ENCODE measurements at places on chromosomes 12 and 14. TPM values are rescaled to one million over a fixed set of nuclear protein-coding genes. Genes with fewer than 3 reads are reported as not detected.

FGF6 gene
- total RNA-seq: not detected

CLEC4C gene
- total RNA-seq: not detected

- H3K27me3 ChIP-seq: no peaks in the 10 kb centered on the region
- no peak for DNase-seq
- H3K4me1 ChIP-seq: no peaks in the 10 kb centered on the region
- H3K36me3 ChIP-seq: no peaks in the 10 kb centered on the region
- no peak overlapping the region for H3K4me3 ChIP-seq
- no peak overlapping the region for H3K27ac ChIP-seq
These were observed 113.3 kb downstream of the TTC8 start for GRCh38 chr14:88937706-88938105.

KRT71 gene
- total RNA-seq: not detected

SDR9C7 gene
- total RNA-seq: not detected

DNA sequence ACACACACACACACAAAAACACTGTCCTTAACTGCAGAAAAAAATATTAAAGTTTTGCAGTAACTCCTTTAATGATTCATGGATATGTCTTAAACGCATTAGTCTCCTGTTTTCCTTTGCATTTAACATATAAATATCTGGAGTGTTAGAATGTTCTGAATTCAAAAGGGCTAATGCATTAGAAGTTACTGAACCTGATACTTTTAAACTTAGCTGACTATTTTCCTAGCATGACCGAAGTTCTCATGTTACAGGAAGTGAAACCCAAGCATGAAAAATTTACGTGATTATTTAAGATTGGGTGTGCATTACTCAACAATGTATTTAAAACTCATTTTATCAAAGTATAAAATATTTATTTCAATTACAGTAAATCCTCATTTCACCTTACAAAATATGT, 791.2 kb downstream of the FLRT2 start:
- no peak overlapping the region for H3K27ac ChIP-seq
- H3K4me3 ChIP-seq: no peak overlapping the region
- H3K27me3 ChIP-seq: no peaks in the 10 kb centered on the region
- H3K36me3 ChIP-seq: no peaks in the 10 kb centered on the region
- DNase-seq: no peak

- no peaks in the 10 kb centered on the region for H3K27me3 ChIP-seq
- H3K4me3 ChIP-seq: no peak overlapping the region
- H3K36me3 ChIP-seq: no peaks in the 10 kb centered on the region
- no peaks in the 10 kb centered on the region for H3K4me1 ChIP-seq
- no peak overlapping the region for H3K27ac ChIP-seq
These were observed 93.6 kb upstream of the TMTC2 start for GRCh38 chr12:82593143-82593542.

DNA sequence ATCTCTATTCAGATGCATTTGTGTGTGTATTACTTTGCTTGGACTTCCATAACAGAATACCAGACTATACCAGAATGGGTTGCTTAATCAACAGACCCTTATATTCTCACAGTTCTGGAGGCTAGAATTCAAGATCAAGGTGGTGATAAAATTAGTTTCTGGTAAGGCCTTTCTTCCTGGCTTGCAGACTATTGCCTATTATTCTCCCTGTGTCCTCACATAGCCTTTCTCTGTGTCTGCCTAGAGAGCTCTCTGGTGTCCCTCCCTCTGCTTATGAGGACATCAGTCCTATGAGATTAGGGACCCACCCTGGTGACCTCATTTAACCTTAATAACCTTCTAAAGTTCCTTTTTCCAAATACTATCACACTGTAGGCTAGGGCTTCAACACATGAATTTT, 106.0 kb downstream of the FAR2 start:
- H3K4me3 ChIP-seq: no peak overlapping the region
- H3K36me3 ChIP-seq: no peaks in the 10 kb centered on the region
- no peaks in the 10 kb centered on the region for H3K27me3 ChIP-seq
- H3K27ac ChIP-seq: no peak overlapping the region

DNA sequence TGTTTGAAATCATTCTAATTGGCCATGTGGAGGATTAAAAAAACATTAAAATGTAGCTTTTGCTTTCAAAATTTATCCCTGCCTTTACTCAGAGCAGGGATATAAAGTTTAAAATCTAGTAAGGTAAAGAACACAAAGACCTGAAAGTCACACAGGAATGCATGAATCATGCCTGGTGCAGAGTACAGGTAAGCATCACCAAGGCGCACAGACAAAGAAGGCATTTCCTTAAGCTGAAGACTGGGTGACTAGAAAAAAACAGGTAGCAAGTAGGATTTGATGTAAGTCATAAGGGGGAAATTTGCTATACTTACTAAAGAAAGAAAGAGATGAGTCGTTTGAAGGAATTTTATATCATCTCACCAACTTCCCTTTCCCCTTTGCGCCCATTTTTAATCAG, 405.6 kb downstream of the GXYLT1 start:
- DNase-seq: no peak
- H3K36me3 ChIP-seq: no peaks in the 10 kb centered on the region
- H3K27me3 ChIP-seq: no peaks in the 10 kb centered on the region
- no peak overlapping the region for H3K4me3 ChIP-seq
- no peaks in the 10 kb centered on the region for H3K4me1 ChIP-seq

DNA sequence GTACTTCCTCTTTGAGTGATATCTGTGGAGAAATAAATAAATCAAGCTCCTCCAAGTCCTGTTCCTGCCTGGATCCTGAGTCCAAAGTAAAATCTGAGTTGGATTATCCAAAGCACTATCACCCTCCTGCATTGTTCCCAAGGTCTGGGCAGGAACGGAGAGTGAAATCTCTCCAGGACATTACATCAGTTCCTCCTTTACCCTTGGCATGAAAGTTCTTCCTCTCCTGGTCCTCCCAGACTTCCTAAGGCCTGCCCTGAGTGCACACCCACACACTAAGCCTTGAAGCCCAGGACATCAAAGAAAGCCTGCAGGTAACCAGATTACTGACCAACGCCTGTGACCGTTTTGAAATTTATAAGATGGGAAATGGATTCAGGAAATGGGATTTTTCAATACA, 206.8 kb upstream of the BCL2L14 start:
- H3K4me3 ChIP-seq: no peak overlapping the region
- DNase-seq: no peak
- no peak overlapping the region for H3K27ac ChIP-seq
- H3K36me3 ChIP-seq: no peaks in the 10 kb centered on the region
- no peaks in the 10 kb centered on the region for H3K27me3 ChIP-seq

GRCh38 chr12:12901158-12901791, 9.9 kb downstream of the GPRC5A start:
- DNase-seq: no peak
- H3K27me3 ChIP-seq: no peaks in the 10 kb centered on the region
- H3K4me1 ChIP-seq: no peaks in the 10 kb centered on the region
- H3K27ac ChIP-seq: no peak overlapping the region
- no peak overlapping the region for H3K4me3 ChIP-seq
- no peaks in the 10 kb centered on the region for H3K36me3 ChIP-seq

- H3K27me3 ChIP-seq: no peaks in the 10 kb centered on the region
- peak within 1 kb of the TSS; percentile 82 for H3K4me3 ChIP-seq
- H3K27ac ChIP-seq: peak within 1 kb of the TSS; percentile 92
- DNase-seq: peak; percentile 87
These were observed at the start of gene TAMALIN for GRCh38 chr12:52006726-52007157. Gene TAMALIN, plus strand, starts transcription at chr12:52006946. Its CDS starts 74 bp downstream, at chr12:52007020.

HOXC5 gene
- total RNA-seq: not detected

DNA sequence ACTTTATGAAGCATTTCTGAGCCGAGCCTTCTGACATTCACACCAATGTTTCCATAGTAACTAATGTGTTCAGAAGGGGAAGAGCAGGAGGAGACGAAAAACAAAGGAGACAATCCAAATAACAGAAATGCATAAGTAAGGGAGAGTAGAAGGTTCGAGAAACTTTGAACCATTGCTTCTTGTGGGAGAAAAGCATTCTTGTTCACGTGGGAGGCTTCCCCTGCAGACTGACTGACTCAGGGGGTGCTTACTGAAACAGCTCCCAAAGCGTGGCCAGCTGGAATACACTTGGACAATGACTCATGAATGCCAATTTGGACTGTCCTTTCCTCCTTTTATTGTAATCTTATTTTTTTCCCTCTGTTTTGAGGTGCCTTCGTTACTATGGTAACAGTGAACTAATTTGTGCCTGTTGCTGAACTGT, 73.9 kb downstream of the NEDD1 start:
- no peaks in the 10 kb centered on the region for H3K27me3 ChIP-seq
- no peaks in the 10 kb centered on the region for H3K36me3 ChIP-seq
- no peak overlapping the region for H3K4me3 ChIP-seq

SYT1 gene
- not detected for total RNA-seq

- H3K27ac ChIP-seq: peak overlapping the region; percentile 40
- no peaks in the 10 kb centered on the region for H3K27me3 ChIP-seq
- H3K4me1 ChIP-seq: peaks cover 43% of the 10 kb centered on the region
- H3K4me3 ChIP-seq: no peak overlapping the region
These were observed 449.1 kb downstream of the RAD51B start for GRCh38 chr14:68268719-68269118.

DNA sequence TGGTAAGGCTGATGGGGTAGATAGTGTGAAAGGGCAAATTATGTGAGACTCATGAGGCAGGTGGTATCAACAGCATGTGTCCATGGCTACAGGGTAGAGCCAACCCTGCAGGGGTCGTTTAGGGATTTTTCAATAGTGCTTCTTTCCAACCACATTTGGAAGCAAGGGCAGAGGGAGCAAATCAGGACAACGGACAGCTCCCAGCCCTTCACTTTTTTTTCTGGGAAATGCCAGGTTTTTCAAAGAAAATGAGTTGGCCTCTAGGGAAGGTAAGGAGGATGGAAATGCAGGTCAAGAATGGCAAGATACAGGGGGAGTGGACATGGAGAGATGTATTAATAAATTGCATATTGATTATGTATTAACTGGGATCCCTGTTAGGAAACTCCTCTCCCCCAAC, 4.9 kb upstream of the CMA1 start:
- no peaks in the 10 kb centered on the region for H3K36me3 ChIP-seq
- H3K4me1 ChIP-seq: no peaks in the 10 kb centered on the region
- DNase-seq: no peak
- no peak overlapping the region for H3K4me3 ChIP-seq
- H3K27ac ChIP-seq: no peak overlapping the region

DNA sequence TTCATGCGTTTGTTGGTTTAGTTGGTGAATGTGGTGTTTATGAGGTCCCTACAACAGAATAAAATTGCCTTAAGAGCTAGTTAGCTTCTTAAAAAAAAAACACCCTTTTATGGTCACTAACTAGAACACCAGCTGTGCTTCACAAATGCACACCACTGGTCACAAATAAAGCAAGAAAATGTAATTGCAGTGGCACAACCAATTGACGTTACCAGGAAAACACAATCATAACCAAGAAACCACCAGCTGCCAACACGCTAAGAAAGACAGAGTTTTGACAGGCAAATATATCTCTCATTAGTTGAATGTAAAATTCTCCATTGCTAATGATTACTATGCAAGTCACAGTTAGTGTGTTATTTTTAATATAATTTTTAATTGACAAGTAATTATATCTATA, 389.9 kb downstream of the ADAMTS20 start:
- no peaks in the 10 kb centered on the region for H3K36me3 ChIP-seq
- no peak for DNase-seq
- no peak overlapping the region for H3K4me3 ChIP-seq
- no peaks in the 10 kb centered on the region for H3K27me3 ChIP-seq
